ENCODE measurements at places on chromosomes 11 and 22.

- no peaks in the 10 kb centered on the region for H3K27me3 ChIP-seq
- H3K4me3 ChIP-seq = no peak overlapping the region
- no peaks in the 10 kb centered on the region for H3K36me3 ChIP-seq
These were observed 15.8 kb downstream of the MYEOV start for GRCh38 chr11:69309631-69310280.

GRCh38 chr11:32381179-32381578 lies 54.2 kb downstream of the WT1 start:
- no peak for DNase-seq
- H3K36me3 ChIP-seq = no peaks in the 10 kb centered on the region
- no peak overlapping the region for H3K27ac ChIP-seq
- H3K4me3 ChIP-seq = no peak overlapping the region
- H3K4me1 ChIP-seq = no peaks in the 10 kb centered on the region
- H3K27me3 ChIP-seq = peaks cover 4% of the 10 kb centered on the region

- no peaks in the 10 kb centered on the region for H3K36me3 ChIP-seq
- H3K4me3 ChIP-seq = no peak overlapping the region
- H3K4me1 ChIP-seq = no peaks in the 10 kb centered on the region
- no peak for DNase-seq
- no peak overlapping the region for H3K27ac ChIP-seq
These were observed 200.8 kb upstream of the C11orf87 start for GRCh38 chr11:109221190-109221589.

DNA sequence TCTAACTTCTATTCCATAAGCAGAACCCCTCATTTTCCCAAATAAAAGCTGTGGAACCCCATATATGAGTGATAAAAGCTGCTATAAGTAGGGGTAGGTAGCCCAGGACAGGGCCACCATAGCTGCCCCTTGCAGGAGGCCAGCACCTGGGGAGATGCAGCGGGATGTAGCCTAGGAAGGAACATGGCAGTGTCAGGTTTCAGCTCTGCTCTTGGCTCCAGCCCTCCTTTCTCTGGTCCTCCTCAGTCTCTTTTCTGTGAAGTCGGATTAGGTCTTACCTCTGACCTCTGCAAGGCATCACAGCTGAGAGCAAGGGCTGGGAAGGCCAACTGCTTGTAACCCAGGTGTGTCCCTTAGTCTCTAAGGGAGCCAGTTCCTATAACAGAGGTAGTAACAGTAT lies 135.6 kb downstream of the NAV2 start:
- H3K4me3 ChIP-seq = no peak overlapping the region
- H3K36me3 ChIP-seq = no peaks in the 10 kb centered on the region
- no peak for DNase-seq
- no peak overlapping the region for H3K27ac ChIP-seq

DNA sequence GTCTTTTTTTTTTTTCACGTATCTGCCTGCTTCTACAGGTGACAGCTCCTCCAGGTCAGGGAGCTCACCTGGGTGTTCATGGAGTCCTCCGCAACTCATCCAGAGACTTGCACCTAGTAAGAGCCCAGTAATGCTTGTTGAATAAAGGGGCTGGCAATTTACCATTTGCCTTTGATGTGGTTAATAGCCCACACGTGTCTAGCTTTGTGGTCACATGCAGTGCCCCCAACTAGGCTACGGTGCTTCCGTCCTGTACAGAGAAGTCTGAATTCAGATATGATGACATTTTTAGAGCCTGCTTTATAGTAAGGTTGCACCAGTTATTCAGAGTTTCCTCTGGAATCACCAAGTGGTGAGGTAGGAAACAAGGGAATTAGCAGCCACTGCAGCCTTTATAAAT lies 199.4 kb upstream of the MTMR2 start:
- H3K4me1 ChIP-seq = peaks cover 6% of the 10 kb centered on the region
- no peak overlapping the region for H3K27ac ChIP-seq

DNA sequence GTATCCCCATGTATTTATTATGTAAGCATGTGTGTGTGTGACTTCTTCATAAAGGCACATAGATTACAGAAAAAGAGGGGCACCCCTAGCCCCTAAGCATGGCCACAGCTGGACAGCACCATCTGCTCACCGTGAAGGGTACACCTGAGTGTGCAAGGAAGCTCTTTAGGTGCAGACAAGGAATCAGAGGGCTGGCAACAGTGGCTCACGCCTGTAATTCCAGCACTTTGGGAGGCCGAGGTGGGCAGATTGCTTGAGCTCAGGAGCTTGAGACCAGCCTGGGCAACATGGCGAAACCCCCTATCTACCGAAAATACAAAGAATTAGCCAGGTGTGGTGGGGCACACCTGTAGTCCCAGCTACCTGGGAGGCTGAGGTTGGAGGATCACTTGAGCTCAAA lies 56.3 kb downstream of the DGCR2 start:
- peaks cover 90% of the 10 kb centered on the region for H3K36me3 ChIP-seq
- no peaks in the 10 kb centered on the region for H3K4me1 ChIP-seq
- H3K27ac ChIP-seq = no peak overlapping the region
- H3K27me3 ChIP-seq = no peaks in the 10 kb centered on the region
- no peak for DNase-seq

DNA sequence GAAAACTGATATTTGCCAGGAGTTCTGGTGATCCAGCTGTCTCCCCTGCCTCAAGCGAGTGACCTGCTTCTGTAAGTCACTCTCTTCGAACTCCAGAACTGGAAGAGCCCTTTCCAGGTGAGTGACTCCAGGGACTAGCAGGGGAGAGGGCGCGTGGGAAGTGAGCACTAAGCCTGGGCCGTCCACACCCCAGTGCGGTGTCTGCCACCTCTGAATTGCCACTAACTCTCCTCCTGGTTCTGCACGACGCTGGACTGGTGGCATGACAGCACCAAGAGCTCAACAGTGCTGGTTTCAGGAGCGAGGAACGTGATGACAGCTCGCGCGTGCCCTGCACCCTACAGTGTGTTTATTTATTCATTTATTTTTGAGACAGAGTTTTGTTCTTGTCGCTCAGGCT lies 22.9 kb downstream of the KIAA0930 start:
- H3K4me3 ChIP-seq = no peak overlapping the region
- no peaks in the 10 kb centered on the region for H3K36me3 ChIP-seq
- no peaks in the 10 kb centered on the region for H3K4me1 ChIP-seq

DNA sequence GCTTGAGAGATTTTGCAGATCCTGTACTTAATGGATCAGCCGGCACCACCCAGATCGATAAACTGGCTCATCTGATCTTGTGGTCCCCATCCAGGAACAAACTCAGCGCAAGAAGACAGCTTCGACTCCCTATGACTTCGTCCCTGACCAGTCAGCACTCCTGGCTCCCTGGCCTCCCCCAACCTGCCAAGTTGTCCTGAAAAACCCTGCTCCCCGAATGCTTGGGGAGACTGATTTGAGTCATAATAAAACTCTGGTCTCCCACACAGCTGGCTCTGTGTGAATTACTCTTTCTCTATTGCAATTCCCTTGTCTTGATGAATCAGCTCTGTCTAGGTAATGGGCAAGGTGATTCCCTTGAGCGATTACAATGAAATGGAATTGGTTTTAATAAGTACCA lies 29.5 kb downstream of the OR2AG2 start:
- peak overlapping the region; percentile 69 for H3K4me3 ChIP-seq
- no peaks in the 10 kb centered on the region for H3K36me3 ChIP-seq
- peaks cover 28% of the 10 kb centered on the region for H3K4me1 ChIP-seq
- DNase-seq = no peak

DNA sequence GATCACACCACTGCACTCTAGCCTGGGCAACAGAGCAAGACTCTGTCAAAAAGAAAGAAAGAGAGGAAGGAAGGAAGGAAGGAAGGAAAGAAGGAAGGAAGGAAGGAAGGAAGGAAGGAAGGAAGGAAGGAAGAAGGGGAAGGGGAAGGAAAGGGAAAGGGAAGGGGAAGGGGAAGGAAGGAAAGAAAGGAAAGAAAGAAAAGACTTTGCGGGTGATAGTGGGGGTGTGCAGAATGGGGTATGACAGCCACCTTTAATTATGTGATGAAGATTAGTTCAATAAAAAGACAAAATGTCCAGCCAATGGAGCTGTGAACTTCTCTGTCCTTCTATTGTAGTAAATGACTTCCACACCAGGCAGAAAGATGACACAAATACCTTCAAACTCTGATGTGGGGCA lies 8.7 kb upstream of the APLP2 start:
- H3K4me3 ChIP-seq = no peak overlapping the region
- H3K36me3 ChIP-seq = no peaks in the 10 kb centered on the region
- H3K27ac ChIP-seq = no peak overlapping the region
- H3K4me1 ChIP-seq = no peaks in the 10 kb centered on the region
- no peaks in the 10 kb centered on the region for H3K27me3 ChIP-seq

- no peak overlapping the region for H3K27ac ChIP-seq
- no peak for DNase-seq
- no peaks in the 10 kb centered on the region for H3K27me3 ChIP-seq
These were observed 12.2 kb downstream of the FAR1 start for GRCh38 chr11:13680501-13681264.

DNA sequence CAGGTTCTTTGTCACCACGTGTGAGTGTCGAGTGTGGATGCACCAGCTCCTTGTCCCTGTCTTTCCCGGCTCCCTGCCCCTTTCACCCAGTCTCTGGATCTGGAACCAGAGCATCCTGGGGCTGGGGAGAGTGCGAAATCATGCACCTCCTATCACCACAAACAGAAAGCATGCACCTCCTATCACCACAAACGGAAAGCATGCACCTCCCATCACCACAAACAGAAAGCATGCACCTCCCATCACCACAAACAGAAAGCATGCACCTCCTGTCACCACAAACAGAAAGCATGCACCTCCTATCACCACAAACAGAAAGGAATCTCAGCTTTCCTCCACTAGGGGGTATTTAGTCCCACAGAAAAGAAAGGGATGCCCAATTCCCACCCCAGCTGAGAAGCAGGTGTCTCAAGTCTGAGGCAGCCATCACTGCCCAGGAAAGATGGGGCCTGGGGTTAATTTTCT lies 5.9 kb upstream of the GLB1L3 start:
- peaks cover 31% of the 10 kb centered on the region for H3K4me1 ChIP-seq
- DNase-seq = no peak
- H3K4me3 ChIP-seq = no peak overlapping the region
- H3K27me3 ChIP-seq = no peaks in the 10 kb centered on the region
- H3K27ac ChIP-seq = no peak overlapping the region
- H3K36me3 ChIP-seq = no peaks in the 10 kb centered on the region
